ENCODE measurements at places on chromosomes 2 and 18.

DNA sequence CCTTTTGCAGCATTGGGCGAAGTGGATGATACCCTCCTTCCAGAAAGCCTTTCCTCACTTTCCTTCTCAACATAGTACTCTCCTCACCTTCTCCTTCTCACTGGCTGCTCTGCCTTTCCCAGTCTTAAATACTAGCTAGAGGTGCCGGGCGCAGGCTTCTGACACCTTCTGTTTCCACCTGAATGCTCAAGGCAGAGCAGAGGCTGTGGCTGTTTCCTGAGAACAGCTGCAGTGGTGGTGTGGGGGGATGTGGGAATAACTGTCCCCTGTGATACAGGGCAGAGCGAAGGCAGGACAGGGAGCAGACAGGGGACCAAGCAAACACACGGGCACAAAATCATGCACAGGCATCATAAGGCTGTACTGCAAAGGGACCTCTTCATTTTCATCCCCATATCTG lies 303.1 kb downstream of the SS18 start:
- no peak for DNase-seq

GRCh38 chr18:48846423-48846932 lies 104.3 kb downstream of the SMAD7 start:
- no peak for DNase-seq

DNA sequence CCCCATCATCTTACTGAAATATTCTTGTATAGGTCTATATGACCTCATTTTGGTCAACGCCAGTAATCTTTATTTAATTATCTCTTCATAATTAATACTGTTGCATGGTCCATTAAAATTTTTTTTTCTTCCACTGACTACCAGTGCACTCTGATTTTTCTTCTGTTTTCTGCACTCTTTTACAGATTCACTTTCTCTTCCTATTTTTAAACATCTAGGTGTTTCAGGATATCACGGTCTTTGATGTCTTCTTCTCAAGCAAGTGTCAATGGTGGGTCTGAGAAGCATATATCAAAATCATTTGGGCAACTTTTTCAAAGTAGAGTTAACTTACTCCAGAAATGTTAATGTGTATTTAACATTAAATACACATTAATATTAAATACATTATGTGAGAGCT lies 51.4 kb downstream of the CCDC141 start:
- DNase-seq = no peak

GRCh38 chr2:104340162-104340561 lies 513.8 kb upstream of the POU3F3 start:
- DNase-seq = no peak

DNA sequence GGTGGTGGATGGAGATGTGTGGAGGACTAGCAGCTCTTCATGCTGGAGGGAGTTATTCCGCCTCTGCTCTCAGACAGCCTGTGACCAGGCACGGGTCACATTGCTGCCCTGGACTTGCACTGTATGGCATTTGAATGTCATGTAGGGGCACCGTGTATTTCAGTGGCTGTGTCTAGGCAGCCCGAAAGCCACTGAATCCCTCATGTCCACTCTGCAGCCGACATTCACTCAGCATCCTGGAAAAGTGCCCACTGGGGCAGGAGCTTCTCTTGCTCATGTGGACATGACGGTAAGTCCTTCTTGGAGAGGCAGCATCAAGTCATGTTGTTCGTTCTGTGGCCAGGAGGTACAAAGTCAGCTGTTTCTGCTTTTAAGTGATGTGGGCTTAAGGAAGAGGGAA lies 127.9 kb downstream of the SH3RF3 start:
- DNase-seq = no peak

GRCh38 chr2:206192157-206192556 lies 32.5 kb downstream of the EEF1B2 start:
- no peak for DNase-seq

DNA sequence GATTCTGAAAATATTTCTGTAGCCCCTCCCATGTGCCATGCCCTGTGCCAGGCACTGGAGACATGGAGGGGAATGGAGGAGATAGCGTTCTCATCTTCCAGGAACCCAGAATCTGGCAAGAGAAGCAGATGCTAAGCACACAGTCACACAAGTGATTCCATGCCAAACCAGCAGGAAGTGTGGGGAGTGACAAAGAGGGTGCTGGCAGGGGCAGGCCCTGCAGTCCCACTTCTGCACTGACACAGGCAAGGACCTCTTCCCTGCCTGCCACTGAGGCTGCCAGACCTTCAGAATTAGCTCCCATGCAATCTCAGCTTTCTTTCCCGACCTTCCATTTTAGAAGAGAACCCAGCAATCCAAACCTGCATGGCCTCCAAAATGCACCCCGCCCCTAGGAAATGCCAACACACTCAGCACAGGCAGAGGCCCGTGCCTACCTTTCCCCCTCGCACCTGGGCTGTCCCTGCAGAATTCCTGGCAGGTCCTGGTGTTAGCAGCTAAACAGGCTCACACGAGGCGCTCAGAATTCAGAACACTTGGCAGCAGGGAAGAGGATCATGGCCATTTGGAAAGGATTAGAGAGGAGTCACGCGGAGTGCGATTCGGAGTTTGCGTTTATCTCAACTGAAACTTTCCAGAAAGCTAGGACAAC lies 155.3 kb downstream of the MSH2 start:
- no peak for DNase-seq

DNA sequence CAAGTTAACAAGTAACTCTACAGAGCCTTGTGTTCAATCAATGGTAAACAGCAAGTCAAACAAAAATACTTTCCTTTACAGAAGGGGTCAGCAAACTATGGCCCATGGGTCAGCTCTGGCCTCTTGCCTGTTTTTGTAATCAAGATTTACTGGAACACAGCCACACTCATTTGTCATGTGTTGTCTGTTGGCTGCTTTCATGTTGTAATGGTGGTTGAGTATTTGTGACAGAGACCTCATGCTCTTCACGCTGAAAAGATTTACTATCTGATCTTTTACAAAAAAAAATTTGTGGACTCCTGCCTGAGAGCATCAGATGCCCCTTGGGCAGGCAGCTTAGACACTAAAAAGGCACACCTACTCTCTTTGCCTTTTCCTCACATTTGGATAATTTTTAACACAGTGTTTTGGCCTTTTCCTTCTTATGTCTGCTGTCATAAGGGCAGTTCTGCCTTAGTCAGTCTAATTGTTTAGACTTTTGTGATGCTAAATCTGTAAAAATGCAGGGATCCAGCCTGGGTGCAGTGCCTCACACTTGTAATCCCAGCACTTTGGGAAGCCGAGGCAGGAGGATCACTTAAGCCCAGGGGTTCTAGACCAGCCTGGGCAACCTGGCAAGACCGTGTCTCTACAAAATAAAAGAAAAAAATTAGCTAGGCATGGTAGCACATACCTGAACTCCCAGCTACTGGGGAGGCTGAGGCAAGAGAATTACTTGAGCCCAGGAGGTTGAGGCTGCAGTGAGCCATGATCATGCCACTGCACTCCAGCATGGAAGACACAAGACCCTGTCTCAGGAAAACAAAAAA lies 18.3 kb downstream of the IL1B start:
- DNase-seq = no peak

GRCh38 chr2:210630873-210631560 lies 74.6 kb downstream of the CPS1 start:
- no peak for DNase-seq

DNA sequence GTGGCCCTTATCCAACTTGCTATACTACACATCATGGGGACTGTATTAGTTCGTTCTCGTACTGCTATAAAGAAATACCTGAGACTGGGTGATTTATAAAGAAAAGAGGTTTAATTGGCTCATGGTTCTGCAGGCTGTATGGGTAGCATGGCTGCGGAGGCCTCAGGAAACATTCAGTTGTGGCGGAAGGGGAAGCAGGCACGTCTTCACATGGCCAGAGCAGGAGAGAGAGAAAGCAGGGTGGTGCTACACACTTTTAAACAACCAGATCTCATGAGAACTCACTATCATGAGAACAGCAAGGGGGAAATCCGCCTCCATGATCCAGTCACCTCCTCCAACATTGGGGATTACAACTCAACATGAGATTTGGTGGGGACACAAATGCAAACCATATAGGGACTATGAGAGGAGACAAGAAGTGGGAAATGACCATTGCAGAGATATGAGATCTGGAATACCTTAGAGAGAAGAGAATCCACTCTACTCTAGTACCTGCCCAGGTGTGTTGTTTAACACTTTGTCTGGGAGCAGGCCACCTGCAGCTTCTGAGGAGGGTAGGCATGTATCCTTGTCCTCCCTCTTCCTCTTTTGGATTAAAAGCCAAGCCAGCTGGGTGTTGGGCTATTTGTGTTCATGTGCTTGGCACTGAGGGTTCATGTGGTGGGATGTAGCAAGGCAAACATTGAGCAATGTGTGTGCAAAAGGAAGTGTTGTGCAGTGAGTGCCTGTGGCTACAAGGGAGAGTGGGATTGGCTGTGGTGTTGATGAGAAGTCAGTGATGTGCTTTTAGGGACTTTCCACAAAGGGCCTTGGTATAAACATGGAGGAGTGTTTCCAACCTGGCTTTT lies 22.8 kb downstream of the TTLL4 start:
- DNase-seq = no peak

DNA sequence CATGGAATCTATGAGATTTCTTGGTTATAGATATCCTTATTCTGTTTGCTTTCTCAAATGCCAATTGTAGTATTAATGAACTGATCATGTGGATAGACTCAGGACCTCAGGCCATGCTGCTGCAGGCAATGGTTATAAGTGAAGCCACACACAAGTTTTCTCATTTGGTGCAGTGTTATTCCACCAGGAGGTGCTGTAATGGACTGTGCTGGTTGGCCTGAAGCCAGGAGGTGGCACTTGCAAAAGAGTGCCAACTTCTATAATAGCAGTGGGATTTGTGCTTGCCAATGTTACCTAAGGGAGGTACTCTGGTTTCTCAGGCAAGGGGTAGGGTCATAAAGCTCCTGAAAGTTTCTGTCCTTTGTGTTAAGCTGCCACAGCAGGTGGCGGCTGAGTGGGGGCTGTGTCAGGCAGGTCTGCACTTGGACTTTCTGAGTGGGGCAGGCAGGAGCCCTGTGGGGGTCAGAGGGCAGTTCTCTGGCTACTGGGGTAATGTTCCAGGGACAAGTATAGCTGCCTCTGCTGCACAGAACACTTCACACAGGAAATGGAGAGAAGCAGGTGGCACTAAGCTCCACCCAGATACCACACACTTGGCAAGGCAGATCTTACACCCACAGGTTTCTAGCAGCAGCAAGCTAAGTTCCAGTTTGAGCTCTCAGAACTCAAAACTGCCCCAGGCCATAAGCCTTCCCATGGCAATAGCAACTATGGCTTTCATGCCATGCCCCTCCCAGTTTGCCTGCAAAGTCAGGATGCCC lies 352.6 kb upstream of the CWC22 start:
- DNase-seq = no peak

- no peak for DNase-seq
Observed at GRCh38 chr2:72425996-72426395, 278.3 kb upstream of the CYP26B1 start.

DNA sequence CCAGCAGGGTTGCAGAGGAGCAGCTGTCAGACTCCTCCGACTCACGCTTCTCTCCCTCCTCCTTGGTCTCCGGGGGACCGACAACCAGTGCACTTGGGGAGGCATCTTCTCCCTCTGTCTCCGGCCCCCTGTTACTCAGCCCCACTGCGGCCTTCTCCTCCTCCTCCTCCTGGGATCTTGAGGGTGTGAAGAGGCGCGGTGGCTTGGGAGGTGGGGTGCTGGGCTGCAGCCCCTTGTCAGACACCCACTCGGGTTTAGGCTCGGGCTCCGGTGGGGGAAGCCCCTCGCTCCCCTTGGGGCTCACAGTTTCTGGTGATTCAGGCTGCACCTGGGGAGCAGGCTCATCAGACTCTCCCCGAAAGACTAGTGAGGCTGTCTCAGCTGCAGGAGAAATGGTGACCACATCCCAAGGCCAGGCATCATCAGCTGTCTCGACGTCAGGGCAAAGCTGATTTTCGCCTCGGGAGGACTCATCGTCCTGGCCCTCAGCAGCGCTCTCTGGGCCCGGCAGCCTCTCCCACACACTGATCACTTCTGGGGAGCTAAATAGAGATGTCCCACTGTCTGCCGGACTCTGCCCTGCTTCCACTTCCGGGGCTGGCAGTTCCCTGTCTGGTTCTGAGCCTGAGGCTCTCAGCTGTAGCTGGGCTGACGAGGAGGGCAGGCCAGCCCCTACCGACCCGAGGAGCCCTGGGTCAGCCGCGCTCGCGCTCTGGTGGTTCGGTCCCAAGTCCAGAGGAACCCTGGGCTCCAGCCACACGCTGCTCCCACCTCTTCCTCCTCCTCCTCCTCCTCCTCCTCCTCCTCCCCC lies 9.0 kb upstream of the SFXN5 start:
- DNase-seq = no peak

DNA sequence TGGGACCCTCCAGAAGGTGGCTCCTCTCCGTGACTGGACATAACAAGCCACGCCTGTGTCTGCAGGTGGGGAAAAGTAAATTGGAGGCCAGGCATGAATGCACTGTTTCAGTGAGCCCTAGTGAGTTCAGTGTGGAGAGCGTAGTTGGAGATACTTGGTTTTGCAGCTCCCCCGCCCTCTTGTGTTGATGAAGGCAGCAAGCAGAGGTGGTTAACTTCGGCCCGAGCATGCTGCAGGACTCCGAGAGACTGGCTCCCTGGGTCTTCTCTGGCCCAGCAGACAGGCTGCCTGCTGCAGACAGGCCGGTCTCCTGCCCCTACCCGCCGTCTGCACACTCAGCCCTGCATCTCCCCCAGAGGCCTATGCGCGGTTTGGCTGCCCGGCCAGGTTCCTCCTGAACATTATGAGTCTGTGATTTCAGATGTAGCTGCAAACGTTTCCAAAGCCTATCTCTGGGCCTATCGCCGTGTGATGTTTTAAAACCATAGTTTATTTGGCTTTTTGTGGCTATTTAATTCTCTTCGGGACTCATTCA lies 102.4 kb downstream of the LDLRAD4 start:
- DNase-seq = no peak

DNA sequence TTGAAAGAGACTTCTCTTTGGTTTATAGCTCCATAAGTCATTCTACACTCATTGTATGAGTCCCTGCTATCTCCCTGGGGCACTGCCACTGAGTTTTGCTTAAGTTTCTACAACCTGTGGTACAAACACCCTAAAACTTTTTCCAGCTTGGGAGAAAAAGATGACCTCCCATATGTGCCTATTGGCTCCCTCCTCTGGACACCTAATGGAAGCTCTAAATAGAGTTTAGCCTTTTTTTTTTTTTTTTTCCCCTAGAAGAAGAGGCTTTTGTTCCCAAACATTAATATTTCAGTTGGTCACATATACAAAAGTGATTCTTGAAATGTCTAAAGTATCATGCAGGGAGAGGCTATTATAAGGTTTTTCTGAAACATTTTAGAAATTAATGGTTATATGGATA lies 547.2 kb upstream of the TMEFF2 start:
- DNase-seq = no peak
